ENCODE measurements at places on chromosomes 1 and 21.

GRCh38 chr1:234689236-234689635 lies 79.3 kb upstream of the IRF2BP2 start:
- DNase-seq = no peak

DNA sequence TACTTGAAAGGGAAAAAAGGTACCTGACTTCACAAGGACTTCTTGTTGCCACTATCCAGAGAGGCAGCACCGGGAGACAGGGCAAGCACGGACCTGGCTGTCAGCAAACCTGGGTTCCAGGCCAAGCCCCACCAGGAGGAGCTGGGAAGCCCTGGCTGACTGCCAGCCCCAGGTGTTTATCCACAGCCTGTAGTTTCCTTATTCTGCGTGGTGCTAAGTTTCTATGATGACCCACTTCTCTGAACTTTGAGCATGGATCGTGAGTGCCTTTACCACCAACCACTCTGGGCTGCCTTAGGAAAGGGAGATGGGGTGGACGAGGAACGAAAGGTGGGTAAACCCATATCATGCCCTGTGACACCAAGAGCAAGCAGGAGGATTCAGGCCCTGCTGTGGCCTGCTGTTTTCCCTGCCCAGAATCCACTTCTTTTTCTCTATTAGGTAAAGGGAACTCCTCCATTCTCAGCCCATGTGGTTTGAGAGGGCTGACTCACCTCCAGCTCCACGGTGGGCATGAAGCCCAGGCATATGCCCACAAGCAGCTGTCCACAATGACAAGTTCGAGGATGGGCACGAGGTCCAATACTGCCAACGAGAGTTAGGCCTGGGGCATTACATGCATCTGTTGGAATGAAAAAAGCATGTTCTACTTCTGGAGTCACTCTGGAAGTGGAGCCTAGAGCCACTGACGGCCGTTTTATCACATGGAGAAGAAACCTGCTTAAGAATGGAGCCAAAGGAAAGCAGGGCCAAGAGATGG lies 20.3 kb downstream of the TSPAN2 start:
- no peak for DNase-seq

GRCh38 chr21:22703521-22703920 lies 1705.3 kb downstream of the NCAM2 start:
- DNase-seq = no peak

- no peak for DNase-seq
These were observed 46.3 kb downstream of the HTR6 start for GRCh38 chr1:19710825-19711611.

DNA sequence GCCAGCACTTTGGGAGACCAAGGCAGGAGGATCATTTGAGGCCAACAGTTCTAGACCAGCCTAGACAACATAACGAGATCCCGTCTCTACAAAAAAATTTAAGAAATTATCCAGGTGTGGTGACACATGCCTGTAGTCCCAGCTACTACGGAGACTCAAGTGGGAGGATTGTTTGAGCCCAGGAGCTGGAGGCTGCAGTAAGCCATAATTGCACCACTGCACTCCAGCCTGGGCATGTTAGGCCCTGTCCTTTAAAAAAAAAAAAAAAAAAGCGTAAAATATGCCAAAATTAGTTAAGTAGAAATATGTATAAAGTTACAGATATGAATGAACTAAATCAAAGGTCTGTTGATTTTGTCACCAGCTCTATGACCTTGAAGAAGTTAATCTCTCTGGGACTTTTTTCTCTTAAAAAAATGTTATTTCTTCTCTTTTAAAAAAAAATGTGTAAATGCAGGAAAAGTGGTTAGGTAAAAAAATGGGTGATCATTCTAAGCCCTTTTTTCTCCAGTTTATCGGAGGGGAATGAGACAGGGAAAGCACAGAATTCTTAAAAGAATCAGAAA lies 7.0 kb downstream of the EGLN1 start:
- no peak for DNase-seq
